ENCODE measurements at places on chromosomes 2 and 18.

DNA sequence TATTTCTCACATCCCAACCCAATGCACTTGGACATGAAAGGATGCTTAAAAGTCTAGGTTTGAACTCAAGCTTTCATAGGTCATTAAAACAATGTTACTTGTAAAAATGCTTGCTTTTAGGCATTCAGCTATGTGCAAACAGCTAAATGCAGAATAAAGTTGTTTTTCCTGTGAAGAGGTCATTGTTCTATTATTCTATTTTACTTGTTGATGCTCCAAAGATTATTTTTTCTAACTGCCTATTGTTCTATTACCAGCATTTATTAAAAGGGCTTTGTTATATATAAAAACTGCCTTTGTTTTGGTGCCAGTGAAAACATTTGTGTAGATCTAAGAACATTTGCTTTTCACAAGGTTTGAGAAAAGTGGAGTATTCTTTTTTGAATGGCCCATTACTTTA lies 49.4 kb downstream of the TMEM178A start:
- DNase-seq: no peak

- no peak for DNase-seq
Observed at GRCh38 chr18:6482198-6482977, 67.7 kb upstream of the L3MBTL4 start.

DNA sequence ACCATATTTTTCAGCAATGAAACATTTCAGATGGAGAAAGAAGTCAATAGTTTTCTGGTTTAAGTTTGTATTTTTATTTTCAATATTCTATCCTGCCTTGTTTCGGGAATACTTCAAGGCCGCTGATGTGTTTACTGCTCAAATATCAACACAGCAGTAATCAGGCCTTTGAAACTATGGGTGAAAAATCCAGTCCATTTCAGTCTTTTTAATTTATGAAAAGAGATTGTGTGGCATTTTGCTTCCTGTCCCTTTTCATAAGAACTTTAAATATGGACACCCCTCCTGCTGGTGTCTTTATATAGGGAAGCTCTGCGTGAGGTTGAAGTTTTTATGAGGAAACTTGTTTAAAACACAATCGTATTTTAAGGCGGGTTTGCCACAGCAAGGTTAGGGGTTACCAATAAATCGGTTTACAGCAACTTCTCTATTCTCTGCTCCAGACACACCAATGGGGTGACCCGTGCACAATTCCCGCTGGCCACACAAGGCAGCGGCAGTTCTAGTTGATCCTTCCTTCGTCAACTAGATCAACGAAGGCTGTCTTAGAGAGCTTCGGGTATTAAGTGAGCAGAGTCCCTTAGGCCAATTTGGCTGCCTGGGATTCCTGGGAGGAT lies 1.2 kb upstream of the TANC1 start:
- no peak for DNase-seq

DNA sequence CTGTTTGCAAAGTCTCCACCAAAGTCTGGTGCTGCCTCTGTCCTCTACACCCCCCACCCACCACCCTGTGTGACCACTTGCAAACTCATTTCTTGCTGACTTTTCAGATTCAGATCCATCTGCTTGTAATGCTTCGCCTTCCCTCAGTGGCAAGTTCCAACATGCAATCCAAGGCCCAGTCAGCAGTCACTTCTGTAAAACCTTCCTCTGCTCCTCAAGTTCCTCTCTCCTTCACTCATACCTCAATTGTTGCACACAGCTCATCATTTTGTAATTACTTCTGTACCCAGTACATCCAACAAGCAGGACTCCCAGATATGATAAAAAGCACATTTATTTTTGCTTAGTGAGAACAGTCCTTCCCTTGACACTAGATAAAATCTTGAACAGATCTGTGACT lies 6.5 kb upstream of the LOXHD1 start:
- no peak for DNase-seq

- DNase-seq: no peak
Observed at GRCh38 chr2:29317077-29317517, 201.9 kb downstream of the CLIP4 start.

DNA sequence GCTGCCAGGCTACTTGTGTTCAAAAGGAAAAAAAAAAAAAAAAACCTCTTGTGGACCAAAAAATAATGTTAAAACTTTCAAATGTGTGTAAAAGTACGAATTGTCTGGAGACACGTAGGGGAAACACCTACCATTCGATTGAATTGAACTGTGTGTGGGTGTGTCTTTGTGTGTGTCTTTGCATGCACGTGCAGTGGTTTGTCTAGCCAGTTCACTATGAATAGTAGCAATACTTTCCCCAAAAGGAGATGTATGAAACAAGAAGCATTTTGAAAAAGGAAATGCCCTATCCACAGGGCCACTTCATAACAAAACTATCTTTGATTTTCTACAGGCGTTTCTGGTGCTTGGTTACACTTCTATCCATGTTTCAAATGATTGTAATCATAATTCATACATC lies 186.8 kb downstream of the RPRM start:
- no peak for DNase-seq

DNA sequence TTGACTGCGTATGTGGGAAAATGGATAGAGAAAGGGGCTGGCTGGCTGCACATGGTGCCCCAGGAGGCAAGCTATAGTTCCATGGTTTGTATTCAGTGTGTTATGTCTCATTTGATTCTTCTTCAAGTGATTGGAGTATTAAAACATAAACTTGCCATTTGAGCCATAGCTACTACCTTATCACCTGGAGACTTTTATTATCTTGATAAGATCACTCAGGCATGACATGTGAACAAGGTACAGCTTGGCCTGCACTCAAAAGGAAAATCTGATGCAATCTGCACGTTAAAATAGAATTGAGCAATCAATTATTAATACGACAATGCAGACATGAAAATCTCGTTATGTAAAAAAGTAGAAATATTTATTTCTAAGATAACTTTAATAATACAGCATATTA lies 116.9 kb downstream of the RND3 start:
- peak; percentile 7 for DNase-seq

DNA sequence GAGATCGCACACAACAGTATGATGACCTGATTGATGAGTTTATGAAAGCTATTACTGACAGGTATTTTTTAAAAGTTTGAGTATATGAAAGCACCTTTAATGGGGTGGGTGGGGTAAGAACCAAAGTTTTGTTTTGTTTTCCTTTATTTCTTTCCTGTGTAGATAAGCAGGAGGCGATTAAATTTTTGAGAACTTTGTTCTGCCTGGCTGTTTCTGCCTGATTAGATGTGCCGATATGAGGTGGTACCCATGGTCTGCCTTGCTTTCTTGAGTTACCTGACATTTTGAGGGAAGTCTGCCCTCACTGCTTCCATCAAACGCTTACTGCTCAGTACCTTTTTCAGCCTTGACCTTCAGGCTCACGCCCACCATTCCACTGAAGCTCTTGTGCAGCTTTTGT lies 39.2 kb downstream of the ME2 start:
- no peak for DNase-seq

- no peak for DNase-seq
Observed at GRCh38 chr2:137980459-137980858, 16.2 kb downstream of the HNMT start.

GRCh38 chr18:55763298-55763697 lies 175.3 kb upstream of the TCF4 start:
- DNase-seq: peak; percentile 68

GRCh38 chr2:166841679-166842078 lies 46.6 kb upstream of the XIRP2 start:
- no peak for DNase-seq

GRCh38 chr2:39995005-39995737 lies 216.1 kb upstream of the THUMPD2 start:
- no peak for DNase-seq

GRCh38 chr2:204010628-204011560 lies 74.3 kb downstream of the ICOS start:
- DNase-seq: no peak

DNA sequence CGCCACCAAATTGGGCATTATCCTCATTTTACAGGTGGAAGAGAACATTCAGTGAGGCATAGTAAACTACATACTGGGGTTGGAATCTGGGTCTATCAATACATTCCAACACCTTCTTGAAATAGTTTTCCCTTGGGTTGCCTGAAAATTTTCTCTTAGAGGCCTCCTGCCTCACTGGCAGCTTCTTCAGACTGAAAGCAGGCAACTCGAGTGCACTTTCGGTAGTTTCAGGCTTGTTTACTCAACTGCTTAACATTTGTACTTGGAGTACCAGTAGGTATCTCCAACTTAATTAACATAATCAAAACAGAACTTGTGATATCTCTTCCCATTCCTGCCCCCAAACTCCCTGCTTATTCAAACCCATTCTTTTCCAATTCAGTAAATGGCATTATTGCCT lies 36.2 kb upstream of the C2orf74 start:
- DNase-seq: peak; percentile 40

GRCh38 chr2:137525132-137525531 lies 439.1 kb upstream of the HNMT start:
- DNase-seq: peak; percentile 29

DNA sequence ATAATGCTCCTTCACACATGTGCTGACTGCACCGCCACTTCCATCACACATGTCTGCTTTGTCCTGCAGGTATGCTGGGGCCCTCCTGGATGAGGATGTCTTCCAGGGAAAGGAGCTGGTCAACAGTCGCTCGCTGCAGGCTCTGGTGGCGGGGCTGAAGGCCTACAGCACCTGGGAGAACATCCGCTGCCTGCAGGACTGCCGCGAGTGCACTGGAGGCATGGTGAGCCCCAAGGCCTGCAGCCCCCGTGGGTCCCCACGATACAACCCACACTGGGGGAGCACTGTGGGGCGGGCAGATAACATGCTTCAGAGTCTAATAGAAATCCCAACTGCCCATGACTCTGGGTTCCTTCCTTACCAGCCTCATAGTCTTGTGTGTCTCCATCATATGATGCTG lies 187.3 kb upstream of the BCL2L11 start:
- no peak for DNase-seq

DNA sequence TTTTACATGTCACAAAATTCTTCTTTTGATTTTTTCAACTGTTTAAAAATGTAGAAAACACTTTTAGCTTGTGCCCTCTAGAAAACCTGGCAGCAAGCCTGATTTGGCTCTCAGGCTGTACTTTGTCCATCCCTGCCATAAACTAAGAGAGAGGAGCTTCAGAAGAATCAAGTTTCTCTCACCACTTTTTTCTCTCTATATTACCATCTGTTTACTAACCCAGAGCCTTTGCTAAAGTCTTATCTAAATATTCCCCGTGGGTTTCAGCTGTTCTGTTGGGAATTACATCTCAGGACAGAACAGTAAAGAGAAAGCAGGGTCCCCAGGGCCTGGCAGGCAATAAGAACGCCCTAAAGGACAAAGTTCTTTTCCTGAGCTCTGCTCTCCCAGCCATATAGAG lies 409.1 kb upstream of the CRIM1 start:
- DNase-seq: no peak

DNA sequence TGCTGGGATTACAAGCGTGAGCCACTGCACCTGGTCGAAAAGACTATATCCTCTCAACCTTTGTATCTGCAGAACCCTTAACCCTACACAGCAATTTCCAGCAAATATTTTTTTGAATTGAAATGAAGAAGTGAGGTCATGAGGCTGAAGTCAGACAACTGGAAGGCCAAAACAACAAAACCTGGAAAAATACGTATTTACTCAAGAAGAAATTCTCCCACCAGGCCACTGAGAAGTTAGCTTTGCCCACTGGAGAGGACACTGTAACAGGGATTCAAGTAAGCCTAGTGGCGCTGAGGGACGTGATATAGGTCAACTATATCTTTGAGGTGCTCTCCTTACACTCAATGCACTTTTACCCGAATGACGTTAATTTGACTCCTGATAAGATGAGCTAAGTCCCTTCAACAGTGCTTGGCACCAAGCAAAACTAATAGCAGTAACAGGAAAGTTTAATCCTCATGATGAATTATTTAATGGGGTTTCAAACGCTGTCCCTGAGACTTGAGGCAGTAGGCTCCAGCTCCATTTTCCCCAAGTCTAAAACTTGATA lies 1.9 kb downstream of the HDLBP start:
- DNase-seq: no peak

- no peak for DNase-seq
Observed at GRCh38 chr2:103860016-103860415, 993.9 kb upstream of the POU3F3 start.

- DNase-seq: peak; percentile 32
Observed at GRCh38 chr18:54220406-54220805, 4.1 kb downstream of the MBD2 start.

Data from NCI-H1417 (cell line).